ENCODE measurements at places on chromosomes 11 and 22.
A peak's percentile ranks its signal among the peaks of the same experiment; 100 is the strongest.

DNA sequence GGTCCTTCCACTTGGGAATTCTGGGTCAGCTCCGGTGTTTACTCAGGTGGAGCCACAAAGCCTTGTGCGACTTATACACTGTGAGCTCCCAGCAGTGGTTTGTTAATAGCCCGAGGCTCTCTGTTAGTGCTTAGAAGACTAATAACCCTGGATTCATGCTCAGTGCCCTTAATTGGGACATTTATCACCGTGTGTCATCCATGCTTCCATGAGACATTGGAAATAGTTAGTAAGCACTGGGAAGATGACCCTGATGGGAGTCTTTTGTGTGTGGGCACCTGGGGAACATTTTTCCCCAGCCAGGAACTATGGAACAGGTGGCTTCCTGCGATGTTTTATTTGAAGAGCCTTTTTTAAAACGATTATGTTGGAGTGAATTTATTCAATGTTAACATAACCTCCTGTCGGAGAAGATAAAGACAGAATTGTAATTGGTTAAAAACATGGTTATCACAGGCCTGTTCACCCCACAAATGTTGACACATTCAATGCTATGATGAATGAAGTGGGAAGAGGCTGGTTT lies 188.9 kb downstream of the MYO18B start:
- ATAC-seq: no peak

GRCh38 chr22:23384431-23384830 lies 195.7 kb downstream of the IGLL1 start:
- no peak for ATAC-seq

DNA sequence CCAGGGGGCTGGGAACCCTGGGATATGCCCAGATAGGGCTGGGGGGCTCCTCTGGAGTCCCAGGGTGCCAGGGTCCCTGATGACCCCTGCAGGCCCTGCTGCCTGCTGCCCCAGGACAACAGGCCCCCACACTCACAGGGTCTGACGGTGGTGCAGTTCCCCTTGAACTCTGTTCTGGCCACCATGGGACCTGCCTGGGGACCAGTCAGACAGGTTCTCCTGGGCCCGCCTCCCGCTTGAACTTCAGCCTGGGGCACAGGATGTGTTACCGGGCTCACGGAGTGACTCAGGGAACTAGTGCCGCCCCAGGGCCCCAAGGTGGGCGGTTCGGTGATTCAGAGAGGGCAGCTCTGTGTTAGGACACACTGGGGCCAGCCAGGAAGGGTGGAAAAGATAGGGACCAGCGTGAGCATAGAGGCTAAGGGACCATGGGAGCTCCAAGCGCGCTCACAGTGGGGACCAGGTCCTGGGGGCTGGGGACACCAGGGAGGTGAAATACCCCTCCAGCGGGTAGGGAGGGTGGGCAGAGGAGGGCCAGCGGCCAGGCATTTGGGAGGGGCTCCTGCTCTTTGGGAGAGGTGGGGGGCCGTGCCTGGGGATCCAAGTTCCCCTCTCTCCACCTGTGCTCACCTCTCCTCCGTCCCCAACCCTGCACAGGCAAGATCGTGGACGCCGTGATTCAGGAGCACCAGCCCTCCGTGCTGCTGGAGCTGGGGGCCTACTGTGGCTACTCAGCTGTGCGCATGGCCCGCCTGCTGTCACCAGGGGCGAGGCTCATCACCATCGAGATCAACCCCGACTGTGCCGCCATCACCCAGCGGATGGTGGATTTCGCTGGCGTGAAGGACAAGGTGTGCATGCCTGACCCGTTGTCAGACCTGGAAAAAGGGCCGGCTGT lies 21.5 kb upstream of the TXNRD2 start:
- ATAC-seq: peak; percentile 31

DNA sequence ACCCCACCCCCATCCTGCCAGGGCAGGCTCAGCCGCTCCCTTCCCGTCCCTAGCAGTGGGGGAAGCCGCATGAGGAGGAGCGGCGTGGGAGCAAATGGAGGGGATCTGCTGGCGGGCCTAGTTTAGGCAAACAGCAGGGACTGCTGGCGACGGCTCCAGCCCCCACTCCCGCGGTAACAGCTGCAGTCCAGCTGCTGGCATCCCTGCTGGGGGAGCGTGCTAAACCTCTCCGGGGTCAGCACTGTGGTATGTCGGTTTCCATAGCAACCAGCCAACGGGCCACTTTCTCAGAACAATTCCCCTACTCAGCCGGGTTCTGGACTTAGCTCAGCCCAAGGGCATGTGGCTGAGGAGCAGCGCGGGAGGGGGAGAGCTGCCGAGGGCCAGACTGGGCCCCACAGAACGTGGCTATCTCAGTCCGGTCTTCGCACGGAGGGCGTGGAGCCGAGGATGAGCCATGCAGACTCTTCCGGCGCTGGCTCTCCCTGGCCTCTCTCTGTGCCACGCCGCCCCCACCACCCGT lies 98.8 kb downstream of the PKNOX2 start:
- ATAC-seq: peak; percentile 40

DNA sequence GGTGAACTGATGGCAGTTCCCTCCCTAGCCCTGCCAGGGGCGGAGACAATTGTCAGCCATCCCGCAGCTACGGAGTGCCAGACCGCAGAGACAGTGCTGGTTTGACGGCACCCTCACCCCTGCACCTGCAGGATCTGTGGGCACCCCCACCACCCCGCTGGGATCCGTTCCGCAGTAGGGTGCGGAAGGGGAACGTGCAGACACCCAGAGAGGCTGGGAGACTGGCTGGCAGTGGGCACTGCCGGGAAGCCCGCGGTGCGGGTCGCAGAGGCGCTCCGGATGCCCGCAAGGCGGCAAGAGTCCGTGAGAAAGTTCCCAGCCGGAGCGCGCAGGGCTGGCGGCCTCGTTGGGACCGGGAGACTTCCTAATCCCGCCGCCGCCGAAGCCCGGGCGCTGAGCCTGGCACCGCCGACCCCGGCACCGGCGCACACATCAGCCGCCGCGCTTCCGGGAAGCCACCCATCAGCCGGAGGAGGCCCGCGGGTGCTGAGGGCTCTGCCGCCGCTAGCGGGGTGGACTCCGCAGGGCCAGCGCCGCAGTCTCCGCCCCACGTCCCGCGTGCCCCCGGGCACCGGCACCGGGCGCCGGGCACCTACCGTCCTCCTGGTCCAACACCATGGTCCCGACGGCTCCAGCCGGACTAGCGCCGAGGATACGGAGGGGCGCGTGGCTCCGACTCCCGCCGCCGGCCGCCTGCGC lies 4.3 kb upstream of the LMO1 start:
- ATAC-seq: peak; percentile 17

Measured in SK-N-SH treated with all-trans-retinoic acid at 6 μM for 48 hours (cell line).